ENCODE measurements at places on chromosomes 16 and 17.

DNA sequence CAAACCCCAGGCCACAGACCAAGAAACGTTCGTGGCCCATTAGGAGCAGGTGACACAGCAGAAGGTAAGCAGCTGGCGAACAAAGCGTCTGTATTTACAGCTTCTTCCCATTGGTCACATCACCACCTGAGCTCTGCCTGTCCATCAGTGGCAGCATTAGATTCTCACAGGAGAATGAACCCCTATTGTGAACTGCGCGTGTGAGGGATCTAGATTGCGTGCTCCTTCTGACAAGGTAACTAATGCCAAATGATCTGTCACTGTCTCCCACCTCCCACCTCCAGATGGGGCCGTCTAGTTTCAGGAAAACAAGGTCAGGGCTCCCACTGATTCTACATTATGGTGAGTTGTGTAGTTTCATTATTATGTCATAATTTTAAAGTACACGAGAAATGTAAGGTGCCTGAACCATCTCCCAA is 186.3 kb downstream of the CPPED1 start:
- no peak for DNase-seq

GRCh38 chr17:64216000-64216337 is 47.1 kb downstream of the TEX2 start:
- no peak for DNase-seq

DNA sequence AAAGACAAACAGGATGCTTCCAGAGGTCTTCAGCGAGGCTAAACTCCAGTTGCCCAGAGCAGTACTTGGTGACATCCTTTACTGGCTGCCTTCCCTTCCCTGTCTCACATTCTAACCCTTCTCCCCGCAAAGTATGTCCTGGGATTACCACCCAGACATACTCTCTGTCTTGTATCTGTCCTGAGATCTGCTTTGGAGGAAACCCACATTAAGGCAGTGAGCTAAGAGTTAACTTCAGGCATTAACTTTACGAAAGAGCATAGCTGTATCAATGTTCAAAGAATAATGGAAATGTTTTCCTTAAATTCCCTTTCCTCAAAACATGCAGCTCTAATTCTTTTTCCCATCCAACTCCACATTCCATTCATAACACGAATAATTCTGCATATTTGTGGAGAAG is 385.2 kb downstream of the NPIPA8 start:
- no peak for DNase-seq

DNA sequence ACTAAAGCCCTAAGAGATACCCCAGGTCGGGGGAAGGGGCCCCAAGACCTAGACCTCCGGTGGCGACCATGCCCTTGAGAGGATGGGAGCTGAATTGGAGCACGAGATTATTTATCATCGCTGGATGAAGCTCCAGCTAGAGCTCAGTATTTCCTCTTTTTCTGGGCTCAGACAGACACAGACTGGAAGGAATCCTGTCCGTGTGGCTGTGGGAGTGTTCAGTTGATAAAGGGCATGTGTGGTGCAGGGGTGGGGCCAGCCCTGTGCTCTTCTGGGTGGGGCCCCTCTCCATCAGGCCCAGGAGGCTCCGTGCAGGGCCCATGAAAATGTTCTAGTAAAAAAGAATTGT is 6.3 kb upstream of the CBX4 start:
- DNase-seq, result no peak

DNA sequence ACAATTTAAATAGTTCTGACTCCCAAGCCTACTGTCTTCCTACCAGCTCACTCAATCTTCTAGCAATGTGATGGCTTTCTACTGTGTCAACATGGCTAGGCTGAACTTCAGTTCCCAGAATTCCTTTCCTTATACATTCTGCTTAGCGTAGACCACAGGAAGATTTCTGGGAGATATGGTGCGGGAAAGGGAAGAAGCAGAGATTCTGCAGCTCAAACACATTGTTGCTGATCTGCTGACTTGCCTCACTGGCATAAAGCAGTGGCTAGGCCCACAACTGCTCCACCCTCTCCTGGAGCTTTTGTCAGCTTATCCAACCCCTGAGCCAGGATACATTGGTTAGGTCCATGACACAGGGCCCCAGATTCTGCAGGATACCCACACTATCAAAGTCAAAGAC is 58.8 kb downstream of the GAS7 start:
- no peak for DNase-seq

Measured in DND-41 (cell line).